Natural killer cell (primary cell): ENCODE measurements at places on chromosomes 4 and X. TPM values are rescaled to one million over a fixed set of nuclear protein-coding genes. Genes with fewer than 3 reads are reported as not detected.
A peak's percentile ranks its signal among the peaks of the same experiment; 100 is the strongest.

DNA sequence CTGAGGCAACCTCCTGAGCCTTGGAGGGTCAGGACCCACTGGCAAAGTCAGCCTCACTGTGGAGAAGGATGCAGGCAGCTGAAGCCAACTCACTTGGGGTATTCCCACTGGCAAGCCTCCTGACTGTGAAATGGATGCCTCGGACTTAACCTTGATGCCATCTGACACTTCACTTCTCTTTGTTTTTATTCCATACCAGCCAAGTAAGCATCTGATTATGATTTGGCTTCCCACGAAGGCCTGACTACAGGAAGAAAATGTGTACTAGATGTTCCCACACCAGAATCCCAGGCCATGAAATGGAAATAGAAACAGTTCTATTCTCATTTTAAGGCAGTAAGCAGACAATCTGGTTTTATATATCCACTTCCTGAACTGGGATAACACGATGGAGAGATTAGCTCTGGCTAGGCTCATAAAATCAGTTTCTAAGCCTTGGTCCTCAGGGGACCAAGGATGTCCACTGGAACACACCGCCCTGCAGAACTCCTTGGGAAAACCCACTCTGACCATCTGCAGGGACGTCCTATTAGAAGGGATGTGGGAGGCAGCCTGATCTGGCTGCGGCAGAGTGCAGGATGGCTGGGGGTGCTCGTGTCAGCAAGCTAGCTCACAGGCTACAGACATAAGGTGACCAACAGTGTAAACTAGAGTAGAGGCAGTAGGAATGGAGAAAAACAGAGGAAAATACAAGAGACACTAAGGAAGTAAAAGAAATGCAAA is 89.3 kb downstream of the TSPAN5 start:
- DNase-seq: no peak
- H3K4me3 ChIP-seq: no peak overlapping the region
- H3K4me1 ChIP-seq: peaks cover 4% of the 10 kb centered on the region
- H3K27me3 ChIP-seq: no peaks in the 10 kb centered on the region
- H3K36me3 ChIP-seq: no peaks in the 10 kb centered on the region

DNA sequence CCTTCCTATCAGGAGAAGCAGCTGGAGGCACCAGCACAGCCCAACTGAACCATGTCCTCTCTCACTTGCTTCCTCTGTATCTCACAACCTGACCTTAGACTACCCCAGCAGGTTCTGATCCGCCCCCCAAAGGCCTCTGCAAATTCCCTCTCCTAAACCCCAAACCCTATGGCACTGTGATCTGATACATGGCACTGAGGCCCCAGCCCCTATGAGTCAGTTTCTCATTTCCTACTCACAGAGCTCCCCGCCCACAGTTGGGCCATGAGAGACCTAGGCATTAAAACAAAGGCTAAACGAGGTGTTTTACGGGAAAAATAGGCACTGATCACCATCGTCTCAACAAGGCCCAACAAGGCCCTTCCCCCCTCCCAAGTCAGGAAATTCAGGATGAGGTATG is 19.1 kb downstream of the SASH3 start:
- peaks cover 39% of the 10 kb centered on the region for H3K36me3 ChIP-seq
- no peak overlapping the region for H3K4me3 ChIP-seq
- DNase-seq: no peak
- H3K27ac ChIP-seq: peak overlapping the region; percentile 42
- peaks cover 21% of the 10 kb centered on the region for H3K4me1 ChIP-seq

DNA sequence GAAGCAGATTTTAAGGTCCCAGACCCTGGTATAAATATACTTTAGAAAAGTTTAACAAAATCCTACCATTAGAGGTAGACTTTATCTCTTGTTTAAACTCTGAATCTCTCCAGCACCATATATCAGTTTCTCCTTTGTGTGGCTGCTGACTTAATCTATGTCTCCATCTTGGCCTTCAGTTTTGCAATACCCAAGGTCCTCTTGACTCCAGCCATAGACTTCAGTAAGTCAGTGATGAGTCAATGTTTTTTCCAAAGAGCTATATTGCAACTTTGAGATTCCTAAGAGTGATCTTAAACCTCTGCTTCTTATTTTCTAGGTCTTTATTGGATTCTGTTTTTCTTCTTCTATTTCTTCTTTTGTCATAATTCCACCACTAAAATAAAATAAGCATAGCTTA is 50.8 kb upstream of the ADGRL3 start:
- no peaks in the 10 kb centered on the region for H3K27me3 ChIP-seq
- no peak overlapping the region for H3K4me3 ChIP-seq
- no peaks in the 10 kb centered on the region for H3K36me3 ChIP-seq
- no peak overlapping the region for H3K27ac ChIP-seq
- H3K4me1 ChIP-seq: no peaks in the 10 kb centered on the region

GRCh38 chrX:150366951-150367545 is 3.9 kb downstream of the MAMLD1 start:
- DNase-seq: no peak
- peaks cover 35% of the 10 kb centered on the region for H3K4me1 ChIP-seq
- no peak overlapping the region for H3K27ac ChIP-seq
- peaks cover 9% of the 10 kb centered on the region for H3K27me3 ChIP-seq
- H3K4me3 ChIP-seq: no peak overlapping the region
- no peaks in the 10 kb centered on the region for H3K36me3 ChIP-seq

GRCh38 chr4:172619218-172619617 is 549.4 kb upstream of the GALNT7 start:
- no peaks in the 10 kb centered on the region for H3K36me3 ChIP-seq
- H3K27me3 ChIP-seq: no peaks in the 10 kb centered on the region
- H3K4me1 ChIP-seq: no peaks in the 10 kb centered on the region
- H3K4me3 ChIP-seq: no peak overlapping the region
- H3K27ac ChIP-seq: no peak overlapping the region
- DNase-seq: no peak

DNA sequence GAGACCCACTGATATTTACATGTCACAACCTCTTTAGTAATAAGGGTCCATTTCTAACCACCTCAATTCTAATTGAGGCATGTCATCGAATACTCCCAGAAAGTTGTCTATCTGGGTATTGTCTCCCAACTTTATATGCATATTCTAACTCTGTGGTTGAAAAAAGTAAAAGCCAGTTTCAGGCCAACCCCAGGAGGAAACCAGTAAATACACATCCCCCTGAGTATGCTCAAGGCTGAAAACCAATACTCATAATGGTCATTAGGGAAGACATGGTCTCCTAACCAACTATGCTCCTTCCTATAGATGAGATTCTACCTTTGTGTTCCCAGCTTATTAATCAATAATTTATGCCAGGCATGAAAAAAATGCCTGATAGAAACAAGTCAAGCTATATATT is 96.6 kb downstream of the SH3KBP1 start:
- H3K36me3 ChIP-seq: no peaks in the 10 kb centered on the region
- H3K27ac ChIP-seq: no peak overlapping the region
- no peak overlapping the region for H3K4me3 ChIP-seq
- H3K4me1 ChIP-seq: peaks cover 15% of the 10 kb centered on the region
- H3K27me3 ChIP-seq: no peaks in the 10 kb centered on the region
- no peak for DNase-seq

DNA sequence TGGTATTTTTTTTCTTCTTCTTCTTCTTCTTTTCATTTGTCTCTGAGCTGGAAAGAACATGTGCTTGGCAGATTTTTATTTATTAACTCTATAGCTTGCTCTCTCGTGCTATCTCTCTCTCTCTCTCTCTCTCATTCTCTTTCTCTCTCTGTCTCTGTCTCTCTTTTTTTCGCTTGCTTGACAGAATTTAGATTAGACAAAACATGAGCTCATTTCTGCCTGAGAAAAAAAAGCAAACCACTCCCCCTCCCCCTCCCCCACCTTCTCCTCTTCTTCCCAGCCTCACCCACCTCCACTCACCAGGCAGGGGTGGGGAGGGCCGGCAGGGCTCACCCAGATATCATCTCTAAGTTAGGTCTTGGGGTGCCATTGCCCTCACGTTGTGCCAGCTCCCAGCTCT is 81.5 kb downstream of the PJA1 start:
- DNase-seq: no peak
- H3K27ac ChIP-seq: no peak overlapping the region
- H3K27me3 ChIP-seq: no peaks in the 10 kb centered on the region
- no peaks in the 10 kb centered on the region for H3K36me3 ChIP-seq

- DNase-seq: peak; percentile 37
- no peak overlapping the region for H3K27ac ChIP-seq
- H3K36me3 ChIP-seq: no peaks in the 10 kb centered on the region
- H3K27me3 ChIP-seq: no peaks in the 10 kb centered on the region
- H3K4me1 ChIP-seq: no peaks in the 10 kb centered on the region
- no peak overlapping the region for H3K4me3 ChIP-seq
Measured at GRCh38 chrX:68732906-68733493, 85.5 kb downstream of the STARD8 start.

DNA sequence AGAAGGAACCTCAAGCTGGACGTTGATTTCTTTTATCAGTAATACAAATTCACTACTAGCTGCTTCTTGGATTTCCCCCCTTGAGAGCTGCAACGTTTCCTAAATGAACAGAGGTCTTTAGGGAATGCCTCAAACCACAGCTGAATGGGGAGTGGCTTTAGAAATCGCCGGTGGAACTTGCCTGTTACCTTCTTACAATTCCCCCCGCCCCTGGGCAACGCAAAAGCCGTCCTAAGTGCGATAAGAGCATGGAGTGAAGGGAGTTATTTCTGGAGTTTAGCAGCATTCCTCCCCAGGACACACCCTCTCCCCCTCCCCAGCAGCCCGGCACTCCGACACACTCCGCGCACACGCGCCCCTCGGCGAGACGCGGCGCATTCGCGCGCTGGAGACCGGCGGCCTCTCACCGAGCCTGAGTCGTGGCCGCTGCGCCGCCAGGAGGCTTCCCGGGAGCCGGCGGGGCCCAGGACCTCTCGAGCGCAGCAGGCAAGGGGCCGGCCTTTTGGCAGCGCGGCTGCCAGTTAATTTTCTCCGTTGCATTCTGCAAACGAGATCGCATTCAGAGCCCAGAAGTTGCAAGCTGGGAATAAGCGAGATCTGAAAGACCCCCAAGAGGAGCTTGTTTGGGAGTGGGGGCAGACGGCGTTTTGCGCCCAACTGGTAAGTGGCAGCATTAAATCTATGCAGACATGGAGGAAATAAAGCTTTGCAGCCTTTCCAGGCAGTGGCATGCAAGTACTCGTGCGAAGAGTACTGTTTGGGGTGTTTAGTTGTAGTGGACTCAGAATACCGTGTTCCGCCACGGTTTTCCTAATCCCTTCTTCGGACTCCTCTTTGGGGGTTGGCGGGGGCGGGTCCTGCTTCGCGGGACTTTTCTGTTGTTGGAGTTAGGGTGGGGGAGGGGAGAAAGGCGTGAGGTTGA is 134.7 kb downstream of the PALLD start:
- H3K36me3 ChIP-seq: no peaks in the 10 kb centered on the region
- H3K4me1 ChIP-seq: peaks cover 13% of the 10 kb centered on the region
- no peak overlapping the region for H3K4me3 ChIP-seq
- H3K27ac ChIP-seq: no peak overlapping the region

DNA sequence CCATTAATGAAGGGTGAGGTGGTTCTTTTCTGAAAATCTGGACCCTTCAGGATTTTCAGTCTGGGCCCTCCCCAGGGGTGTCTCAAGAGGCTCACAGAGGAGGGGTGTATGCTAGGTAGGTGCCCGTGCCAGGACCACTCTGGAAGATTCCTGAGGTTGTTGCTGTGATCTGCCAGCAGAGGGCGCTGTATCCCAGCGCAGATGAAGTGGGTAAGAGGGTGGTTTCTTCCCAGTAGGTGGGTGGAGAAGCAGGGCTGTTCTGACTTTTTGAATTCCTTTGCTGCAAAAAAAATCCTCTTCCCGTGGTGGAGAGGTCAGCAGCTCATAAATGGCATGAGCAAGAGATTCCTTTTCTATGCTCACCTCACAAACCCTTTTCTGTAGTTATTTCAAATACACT is 51.1 kb downstream of the SCML1 start:
- no peaks in the 10 kb centered on the region for H3K4me1 ChIP-seq
- DNase-seq: peak; percentile 67

DNA sequence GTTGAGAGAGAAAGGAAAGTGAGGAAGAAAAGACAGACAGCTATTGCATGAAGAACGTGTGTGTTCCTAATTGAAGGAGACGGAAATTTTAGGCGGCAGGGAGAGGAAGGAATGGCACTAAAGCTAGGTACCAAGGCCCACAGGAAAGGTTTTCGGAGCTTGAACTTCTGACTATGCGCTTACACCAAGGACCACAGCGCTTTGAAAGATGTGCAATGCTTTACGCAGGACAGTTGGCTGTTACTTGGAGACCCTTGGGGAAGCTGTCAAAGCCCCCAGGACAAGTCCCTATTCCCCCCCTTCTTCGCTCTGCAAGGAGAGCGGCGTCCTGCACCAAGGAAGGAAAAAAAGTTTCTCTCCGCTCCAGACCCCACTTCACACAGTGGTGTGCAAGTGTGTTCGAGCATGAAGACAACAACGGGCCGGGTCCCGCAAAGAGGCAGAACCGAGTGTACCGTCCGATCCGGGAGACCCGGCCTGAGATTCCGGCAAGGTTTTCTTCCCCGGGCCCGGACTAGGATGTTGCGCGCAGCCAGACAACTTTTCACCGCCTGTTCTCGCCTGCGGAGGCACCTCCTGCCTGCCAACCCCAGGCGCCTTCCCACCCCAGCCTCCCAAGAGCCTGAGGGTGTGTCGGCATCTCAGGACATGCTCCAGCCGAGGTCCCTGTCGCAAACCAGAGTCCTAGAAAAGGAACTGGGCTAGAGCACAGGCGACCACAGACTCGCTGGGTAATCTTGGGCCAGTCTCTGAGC is 896 bp downstream of the KDR start:
- H3K36me3 ChIP-seq: no peaks in the 10 kb centered on the region
- H3K27me3 ChIP-seq: peaks cover 11% of the 10 kb centered on the region
- peaks cover 8% of the 10 kb centered on the region for H3K4me1 ChIP-seq
- DNase-seq: no peak
- no peak overlapping the region for H3K4me3 ChIP-seq
- no peak overlapping the region for H3K27ac ChIP-seq

GRCh38 chr4:168551945-168552695 is 55.3 kb downstream of the PALLD start:
- H3K4me3 ChIP-seq: no peak overlapping the region
- no peaks in the 10 kb centered on the region for H3K36me3 ChIP-seq
- H3K4me1 ChIP-seq: no peaks in the 10 kb centered on the region
- H3K27ac ChIP-seq: no peak overlapping the region
- DNase-seq: no peak

DNA sequence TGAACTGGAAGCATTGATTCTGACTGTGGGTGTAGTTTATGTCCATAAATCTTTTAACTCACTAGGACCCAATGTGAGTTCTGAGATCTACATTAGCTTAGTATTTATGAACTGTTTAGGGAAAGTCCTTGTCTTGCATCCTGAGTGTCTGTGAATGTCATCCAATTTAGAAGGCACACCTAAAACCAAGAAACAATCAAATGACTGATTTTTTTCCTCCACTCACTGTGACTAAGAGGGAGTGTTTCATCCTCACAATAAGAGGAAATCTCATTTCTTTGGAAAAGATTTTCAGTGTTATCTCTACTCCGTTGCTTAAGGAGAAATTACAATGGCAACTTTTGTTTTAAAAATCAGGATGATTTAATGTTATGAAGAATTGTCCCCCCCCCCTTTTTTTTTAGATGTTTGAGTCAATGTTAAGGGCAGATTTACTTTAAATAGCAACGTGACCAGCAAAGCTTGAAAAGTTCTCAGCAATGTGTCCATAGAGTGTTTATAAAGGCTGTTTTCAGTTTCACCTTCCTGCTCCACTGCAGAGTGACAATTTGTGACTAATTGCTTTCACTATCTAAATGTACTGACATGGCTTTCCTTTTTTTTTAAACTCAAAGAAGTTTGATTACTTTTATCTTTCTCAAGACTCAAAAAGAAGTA is 173.0 kb downstream of the SPCS3 start:
- DNase-seq: no peak
- H3K4me1 ChIP-seq: no peaks in the 10 kb centered on the region

Gene CSAG3
- total RNA-seq: not detected

Gene NMU
- total RNA-seq: not detected

Gene MAOB
- total RNA-seq: 0.26 TPM

Gene FAM47E
- total RNA-seq: not detected

Gene HTN1
- not detected for total RNA-seq

Gene VCX3A
- total RNA-seq: not detected

Gene ARSJ
- total RNA-seq: 2.3 TPM

Gene ADH1A
- total RNA-seq: not detected
